ENCODE measurements at places on chromosomes 13 and 19.

DNA sequence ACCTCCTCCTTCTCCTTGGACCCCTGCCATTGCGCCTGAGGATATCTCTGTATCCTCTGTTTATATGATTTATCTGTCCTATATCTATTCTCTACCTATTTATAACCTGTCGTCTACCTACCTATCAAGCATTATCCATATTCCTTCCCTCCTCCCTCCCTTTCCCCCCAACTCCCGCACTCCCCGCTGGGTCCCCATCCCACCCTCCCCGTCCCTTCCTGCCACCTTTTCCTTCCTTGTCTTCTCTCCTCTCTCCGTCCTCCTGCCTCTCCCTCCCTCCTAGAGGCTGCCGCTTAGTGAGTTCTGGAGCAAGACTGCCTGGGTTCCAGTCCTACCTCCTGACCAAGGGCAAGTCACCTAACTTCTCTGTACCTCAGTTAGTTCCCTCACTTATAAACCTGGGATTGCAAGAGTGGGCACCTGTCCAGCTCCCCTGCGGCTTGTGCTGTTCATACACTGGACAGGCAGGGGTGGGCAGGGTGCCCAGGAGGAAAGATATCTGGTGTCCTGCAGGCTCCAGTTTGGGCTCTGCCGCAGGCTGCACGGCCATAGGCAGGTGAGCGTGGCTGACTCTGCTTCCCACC, 16.1 kb downstream of the TTYH1 start:
- no peak for DNase-seq

GRCh38 chr13:29522044-29522685, 73.3 kb downstream of the SLC7A1 start:
- DNase-seq: no peak

DNA sequence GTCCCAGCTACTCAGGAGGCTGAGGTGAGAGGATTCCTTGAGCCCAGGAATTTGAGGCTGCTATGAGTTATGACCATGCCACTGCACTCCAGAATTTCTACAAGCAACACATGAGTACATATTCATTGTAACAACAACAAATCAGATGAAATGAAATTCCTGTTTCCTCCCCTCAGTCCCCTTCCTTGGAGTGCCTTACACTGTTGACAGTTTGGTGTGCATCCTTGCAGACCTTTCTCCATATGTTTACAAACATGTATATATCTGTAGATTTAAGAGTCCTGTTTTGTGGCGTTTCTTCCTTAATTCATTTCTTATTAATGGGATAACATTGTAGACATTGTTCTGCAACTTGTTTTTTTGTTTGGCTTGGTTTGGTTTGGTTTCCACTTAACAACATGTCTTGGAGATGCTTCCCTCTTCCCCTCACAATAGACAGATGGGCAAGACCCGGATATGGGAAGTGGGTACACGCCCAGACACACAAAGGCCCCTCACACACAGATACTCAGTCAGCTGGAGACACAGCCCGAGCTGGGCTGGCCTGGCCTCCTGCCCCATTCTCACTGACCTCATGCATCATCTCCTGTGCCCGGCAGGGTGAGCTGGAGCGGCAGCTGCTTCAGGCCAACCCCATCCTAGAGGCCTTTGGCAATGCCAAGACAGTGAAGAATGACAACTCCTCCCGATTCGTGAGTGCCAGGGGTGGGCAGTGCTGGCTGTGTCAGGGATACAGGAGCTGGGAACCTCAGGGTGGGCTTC, 21.7 kb downstream of the MYH14 start:
- DNase-seq: no peak

DNA sequence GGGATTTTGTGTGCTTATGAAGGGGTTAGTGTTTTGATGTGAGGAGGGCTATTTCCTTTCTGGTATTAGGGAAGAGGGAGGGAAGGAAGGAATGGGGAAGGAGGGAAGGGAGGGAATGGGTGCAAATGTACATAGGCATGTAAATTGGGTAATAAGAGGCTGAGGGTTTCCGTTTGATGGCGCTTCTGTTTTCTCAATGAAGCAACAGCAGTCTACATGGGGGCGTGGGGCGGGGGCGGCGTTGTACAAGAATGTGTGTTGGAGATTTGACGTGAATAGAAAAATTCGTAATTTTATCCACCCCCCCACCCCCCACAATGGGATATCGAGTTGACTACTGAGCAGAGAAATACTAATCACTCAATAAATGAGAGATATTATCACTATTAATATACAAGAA, 52.5 kb downstream of the PDS5B start:
- DNase-seq: no peak

GRCh38 chr13:86572115-86572514, 772.9 kb upstream of the SLITRK6 start:
- DNase-seq: no peak

GRCh38 chr13:103386341-103386740, 320.1 kb upstream of the SLC10A2 start:
- DNase-seq: no peak

- peak; percentile 93 for DNase-seq
Observed at GRCh38 chr19:6767357-6768235, at the start of gene SH2D3A. SH2D3A (minus strand) TSS chr19:6767435; CDS start chr19:6763748, 3,687 bp downstream.

- DNase-seq: no peak
Observed at GRCh38 chr13:83423861-83424260, 458.4 kb downstream of the SLITRK1 start.

DNA sequence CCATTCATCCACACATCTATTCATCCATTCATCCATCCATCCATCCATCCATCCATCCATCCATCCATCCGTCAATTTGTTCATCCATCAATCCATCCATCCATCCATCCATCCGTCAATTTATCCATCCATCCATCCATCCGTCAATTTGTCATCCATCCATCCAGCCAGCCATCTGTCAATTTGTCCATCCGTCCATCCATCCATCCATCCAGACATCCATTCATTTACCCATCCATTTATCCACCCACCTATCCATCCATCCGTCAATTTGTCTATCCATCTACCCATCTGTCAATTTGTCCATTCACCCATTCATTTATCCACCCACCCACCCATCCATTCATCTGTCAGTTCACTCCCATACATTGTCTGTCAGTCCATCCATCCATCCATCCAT, 209.5 kb upstream of the ZNF536 start:
- no peak for DNase-seq

GRCh38 chr13:64413529-64413928, 2816.6 kb downstream of the PCDH9 start:
- DNase-seq: no peak

DNA sequence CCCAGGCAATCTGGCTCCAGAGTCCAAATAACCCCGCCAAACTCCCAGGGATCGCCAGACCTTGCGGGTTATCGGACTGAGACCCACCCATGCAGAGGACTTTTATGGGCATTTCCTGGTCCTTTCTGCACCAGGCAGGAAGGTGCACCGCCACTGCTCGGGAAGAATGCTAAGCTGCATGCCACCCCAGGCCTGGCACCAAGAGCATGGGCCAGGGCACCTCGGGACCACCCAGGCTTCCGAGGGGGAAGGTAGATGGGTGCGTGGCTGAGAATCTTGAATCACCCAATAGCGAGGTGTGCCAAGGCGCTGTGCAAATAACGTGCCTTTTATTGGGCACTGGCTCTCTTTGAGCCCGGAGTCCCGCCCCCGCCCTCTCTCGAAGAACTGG, 422 bp upstream of the ZNF575 start:
- DNase-seq: peak; percentile 65

- DNase-seq: no peak
Observed at GRCh38 chr19:46206682-46207081, 22.9 kb upstream of the IGFL1 start.

GRCh38 chr19:10027158-10027997, 14.1 kb downstream of the RDH8 start:
- peak; percentile 94 for DNase-seq

DNA sequence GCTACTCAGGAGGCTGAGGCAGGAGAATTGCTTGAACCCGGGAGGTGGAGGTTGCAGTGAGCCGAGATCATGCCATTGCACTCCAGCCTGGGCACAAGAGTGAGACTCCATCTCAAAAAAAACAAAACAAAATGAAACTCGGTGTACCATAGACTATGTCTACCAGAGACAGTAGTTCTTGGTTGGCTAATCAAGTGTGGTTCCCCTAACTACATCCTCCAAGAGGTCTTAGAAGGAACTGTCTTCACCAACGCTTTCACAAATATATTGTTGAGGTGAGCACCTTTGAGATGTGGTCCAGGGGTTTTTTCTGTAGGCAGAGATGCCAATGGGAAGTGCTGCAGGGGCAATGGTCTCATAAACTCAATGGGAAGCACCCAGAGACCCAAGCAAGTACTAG, 48.0 kb downstream of the RFC3 start:
- DNase-seq: no peak

DNA sequence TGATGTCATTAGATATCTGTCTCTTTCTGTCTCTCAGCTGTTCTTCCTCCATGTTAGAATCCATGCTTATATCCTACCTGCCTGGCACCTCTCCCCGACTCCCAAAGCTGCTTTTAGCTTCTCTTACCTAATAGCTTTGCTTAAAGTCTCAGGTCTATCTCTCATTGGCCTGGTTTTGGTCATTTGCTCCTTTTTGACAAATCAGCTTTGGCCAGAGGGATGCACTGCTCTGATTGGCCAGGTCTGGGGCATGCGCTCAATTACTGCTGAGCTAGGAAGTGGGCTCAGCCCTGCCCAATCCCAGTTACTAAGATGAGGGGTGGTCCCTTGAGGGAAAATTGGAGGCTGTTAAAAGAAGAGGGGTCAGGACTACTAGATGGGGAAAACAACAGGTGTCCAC, 11.5 kb upstream of the CLASRP start:
- DNase-seq: no peak

DNA sequence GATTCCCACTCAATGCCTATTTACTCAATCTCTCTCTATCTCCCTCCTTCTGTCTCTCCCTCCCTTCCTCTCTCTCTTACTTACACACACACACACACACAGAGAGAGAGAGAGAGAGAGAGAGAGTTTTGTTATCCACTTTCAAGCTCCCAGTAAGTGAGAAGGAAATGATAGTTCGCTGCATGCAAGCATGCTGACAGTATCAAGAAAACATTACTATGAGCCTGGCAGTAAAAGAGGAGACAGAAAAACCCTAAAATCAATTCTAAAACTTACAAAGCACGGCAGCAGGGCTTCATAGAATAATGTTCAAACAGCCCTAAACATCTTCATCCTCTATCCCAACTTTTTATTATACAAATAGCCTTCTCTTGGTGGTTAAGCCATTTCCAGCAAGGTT, 171.9 kb downstream of the FOXO1 start:
- DNase-seq: no peak

DNA sequence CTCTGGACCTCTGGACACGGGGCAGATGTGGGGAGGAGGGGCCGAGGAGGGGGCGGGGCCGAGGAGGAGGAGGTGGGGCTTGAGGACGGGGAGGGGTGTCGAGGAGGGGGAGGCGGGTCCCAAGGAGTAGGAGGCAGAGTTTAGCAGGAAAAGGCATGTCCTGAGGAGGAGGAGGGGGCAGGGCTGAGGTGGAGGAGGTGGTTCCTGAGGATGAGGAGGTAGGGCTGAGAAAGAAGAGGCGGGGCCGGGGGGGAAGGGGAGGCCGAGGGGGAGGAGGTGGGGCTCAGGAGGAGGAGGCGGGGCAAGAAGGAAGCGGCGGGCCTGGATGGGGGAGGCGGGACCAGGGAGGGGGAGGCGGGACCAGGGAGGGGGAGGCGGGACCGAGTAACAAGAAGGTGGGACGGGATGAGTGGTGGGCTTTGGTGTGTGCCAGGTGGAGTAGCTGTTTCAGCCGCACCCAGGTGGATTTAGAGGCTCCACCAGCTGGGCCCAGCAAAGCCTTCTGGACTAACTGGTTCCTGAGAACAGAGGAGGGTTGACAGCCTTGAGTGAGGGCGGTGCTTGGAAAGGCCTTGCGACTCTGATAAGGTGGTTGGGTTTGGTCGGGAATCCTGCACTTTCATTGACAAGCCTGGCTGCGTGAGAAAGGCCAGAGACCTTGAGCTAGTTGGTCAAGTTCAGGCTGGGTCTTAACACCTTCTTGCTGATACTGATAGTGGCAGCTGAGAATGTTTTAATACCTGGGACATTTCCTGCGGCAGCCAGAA, 7.7 kb downstream of the TECR start:
- peak; percentile 60 for DNase-seq

DNA sequence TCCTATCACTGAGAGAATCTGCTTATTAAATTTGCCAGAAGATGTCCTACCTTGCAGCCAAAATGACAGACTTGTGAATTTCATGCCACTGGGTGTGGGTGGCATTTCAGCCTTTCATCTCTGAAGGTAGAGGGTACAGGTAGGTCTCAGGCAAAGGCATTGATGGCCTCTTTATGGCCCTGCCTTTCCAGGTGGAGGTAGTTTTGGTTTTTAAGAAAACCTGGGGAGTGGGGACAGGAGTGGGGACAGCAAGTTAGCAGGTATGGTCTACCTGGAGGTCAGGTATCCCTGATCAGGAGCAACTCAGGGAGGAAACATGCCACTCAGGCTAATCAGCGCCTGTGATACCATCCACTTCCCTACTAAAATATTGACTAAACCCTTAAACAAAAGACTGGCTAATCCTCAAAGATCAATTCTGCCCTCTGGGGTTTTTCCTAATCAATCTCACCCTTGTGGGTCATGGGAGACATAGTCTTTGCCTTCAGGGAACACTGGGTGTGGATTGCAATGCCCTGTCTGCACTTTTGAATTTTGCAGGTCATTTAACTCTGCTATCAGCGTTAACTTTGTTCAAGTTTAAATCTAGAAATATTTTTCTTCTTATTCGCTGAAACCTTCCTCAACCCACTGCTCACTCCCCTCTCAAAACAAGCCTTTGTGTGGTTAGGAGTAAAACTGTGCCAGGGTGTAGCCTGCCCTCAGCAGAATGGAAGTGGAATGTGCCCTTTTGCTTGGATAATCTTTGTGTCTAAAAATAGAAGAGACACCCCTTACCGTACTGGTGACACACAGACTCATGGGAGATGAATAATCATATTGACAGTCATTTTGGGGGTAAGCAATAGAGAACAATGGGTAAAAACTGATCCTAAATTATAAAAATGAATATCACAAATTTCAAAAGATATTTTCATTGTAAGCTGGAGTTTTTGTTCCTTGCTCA, 233.7 kb downstream of the COG6 start:
- no peak for DNase-seq

- DNase-seq: no peak
Observed at GRCh38 chr19:27657271-27658051, 1555.5 kb downstream of the UQCRFS1 start.

DNA sequence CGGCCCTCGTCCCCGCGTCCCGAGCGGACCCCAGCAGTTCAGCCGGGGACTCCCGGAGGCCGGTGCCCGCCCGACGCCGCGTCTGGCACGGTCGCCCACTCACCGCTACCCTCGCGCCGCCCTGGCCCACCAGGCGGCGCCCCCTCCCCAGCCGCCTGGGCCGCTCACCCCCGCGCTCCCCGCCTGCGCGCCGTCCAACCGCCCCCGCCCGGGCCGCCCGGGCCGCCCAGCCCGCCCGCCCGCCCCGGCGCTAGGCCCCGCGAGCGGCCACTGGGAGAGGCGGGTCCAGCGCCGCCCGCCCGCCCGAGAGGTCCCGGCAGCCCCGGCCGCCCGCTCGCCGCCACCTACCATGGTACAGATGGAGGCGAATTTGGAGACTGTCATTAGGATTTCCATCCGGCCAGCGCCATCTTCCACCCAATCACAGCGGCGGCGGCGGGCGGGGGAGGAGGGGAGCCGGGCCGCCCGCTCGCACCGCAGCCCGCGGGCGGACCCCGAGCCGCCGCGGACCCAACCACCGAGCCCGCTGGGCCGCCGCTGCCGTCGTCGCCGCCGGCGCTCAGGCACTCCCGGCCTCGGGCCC, at the start of gene USP12:
Gene USP12 (minus strand): TSS at position 568 of the 583 bp plus-strand sequence. CDS start 172 bp downstream, at position 396.
- DNase-seq: peak; percentile 51

All from stimulated activated naive CD8-positive, alpha-beta T cell treated with anti-CD3 and anti-CD28 coated beads, Interleukin-15, Interleukin-2, amounts not matched to agents 100 U/mL and 50 U/mL, for 24 hours (primary cell).